ENCODE measurements at places on chromosomes 5 and 9.

- no peak for DNase-seq
Measured at GRCh38 chr9:129032541-129033159, 3.8 kb upstream of the MIGA2 start.

- DNase-seq = no peak
Measured at GRCh38 chr5:6819521-6819920, 106.3 kb downstream of the TENT4A start.

DNA sequence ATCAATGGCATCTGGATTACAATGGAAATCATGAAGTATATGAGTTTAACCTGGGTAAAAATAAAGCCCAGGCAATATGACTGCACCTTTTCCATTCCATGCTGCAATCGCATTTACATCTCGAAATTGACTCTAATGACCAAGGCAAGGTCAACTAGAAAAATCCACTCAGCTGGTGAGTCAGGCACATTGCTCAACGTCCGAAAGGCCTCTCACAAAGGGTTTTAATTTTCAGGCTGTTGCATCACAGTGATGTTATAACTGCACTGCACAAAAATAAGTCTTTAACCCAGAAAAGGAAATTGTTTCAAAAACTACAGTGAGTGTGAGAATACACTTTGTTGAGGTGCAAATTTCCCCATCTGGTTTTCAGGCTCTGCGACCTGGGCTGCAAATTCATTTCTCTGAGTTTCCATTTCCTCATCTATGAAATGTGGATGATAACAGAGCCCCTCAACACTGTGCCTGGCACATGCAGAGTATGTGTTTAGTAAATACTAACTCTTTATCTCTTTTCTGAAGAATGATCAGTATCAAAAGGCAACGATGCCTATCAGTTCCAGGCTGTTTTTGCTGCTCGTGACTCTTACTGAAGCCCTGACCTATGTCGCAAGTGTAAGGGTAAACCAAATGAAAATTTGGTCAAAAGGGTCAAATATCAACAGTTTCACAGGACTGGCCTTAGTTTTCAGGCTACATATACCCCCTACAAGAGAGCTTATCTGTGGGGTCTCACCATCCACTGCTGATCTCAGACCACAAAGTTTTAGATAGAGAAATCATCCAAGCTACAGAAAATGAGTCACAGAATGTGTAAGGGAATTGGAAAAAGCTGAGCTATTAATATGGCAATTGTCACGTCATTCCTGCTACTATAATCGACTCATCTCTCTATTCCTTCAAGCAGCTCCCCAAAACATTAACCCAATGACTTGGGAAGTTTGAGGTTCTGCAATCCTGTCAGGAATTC lies 4.1 kb downstream of the NFIL3 start:
- DNase-seq = no peak

- no peak for DNase-seq
Measured at GRCh38 chr9:135136991-135137832, 49.7 kb downstream of the OLFM1 start.

- DNase-seq = no peak
Measured at GRCh38 chr9:13252852-13253251, 26.6 kb downstream of the MPDZ start.

GRCh38 chr5:76958991-76959767 lies 6.3 kb downstream of the CRHBP start:
- DNase-seq = no peak

DNA sequence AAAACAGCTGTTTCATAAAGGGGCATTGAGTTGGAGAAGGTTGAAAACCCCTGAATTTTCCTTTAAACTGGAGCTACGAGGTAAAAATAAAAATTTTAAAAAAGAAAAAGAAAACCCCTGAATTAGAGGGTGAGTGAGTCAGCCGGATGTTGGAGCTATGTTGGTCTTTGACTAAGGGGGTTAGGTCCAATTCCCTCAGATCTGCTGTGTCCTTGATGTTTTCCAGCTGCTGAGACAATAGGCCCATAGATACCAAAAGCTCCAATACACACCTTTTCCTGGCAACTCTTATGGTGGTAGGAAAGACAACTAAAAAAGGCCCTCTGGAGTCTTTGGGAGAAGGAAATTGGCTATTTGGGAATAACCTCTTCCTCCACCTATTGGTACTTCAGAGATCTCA lies 79.4 kb upstream of the SAP30L start:
- no peak for DNase-seq

DNA sequence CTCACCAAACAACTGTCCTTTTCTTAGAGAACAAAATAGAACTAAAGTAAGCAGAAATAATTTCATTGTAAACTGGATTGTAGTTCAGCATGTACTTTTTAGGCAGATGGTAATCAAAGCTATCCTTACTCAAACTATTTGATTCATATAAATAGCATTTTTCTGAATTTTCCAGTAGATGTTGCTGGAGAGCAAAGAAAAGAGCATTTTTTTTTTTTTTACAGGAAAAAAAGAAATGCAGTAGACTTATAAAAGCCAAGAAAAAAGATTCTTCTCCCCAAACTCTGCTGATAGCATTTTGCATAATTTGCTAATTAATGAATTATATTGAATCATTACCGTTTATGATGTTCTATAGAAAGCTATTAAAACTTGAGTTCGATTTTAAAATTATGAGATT lies 715.3 kb upstream of the WWC1 start:
- no peak for DNase-seq

- no peak for DNase-seq
Measured at GRCh38 chr9:81851340-81851739, 76.9 kb upstream of the SPATA31D4 start.

DNA sequence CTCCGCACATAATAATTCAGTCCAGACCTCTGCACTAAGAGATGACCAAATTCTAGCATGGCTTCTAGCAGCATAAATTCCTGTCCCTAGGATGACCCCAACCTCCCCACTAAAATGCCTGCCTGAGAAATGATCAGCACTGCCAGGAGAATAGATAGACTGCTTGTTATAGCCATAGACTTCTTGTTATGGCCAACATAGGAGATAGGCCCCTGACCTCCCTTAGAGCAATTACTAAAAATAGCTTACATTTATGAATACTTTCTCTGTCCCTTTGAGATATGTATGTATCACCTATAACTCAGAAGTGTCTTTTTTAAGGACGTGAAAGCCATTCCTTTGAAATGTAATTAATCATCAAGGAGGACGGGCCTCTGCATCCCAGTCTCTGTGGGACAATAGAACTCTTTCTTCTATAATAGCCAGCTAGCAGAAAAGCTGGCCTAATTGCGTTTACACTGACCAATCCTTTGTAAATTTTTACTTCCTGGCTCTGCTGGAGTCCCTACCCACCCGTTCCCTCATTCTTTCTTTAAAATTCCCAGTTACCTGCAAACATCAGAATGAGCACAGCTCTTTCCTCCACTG lies 1002.7 kb downstream of the CDH18 start:
- no peak for DNase-seq

- no peak for DNase-seq
Measured at GRCh38 chr5:53337827-53338226, 142.6 kb upstream of the FST start.

GRCh38 chr9:98852961-98853360 lies 45.5 kb downstream of the GALNT12 start:
- no peak for DNase-seq

DNA sequence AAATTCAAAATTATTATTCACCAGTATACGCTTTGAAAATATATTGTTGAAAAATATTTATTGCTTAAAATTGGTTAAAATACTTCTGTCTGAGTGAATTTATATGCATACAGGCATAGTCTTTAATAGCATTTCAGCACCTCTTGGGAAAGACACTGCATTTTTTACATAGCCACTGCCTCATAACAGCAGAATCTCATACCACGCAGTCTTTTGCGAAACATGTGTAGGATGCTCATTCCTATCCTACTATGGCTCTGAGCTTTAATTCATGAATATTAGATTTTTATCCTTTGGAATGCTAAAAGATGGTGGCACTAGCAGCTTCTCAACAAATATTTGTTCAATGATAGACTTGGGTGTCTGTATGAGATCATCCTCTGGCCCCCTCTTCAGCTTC lies 94.0 kb upstream of the SH3GL2 start:
- no peak for DNase-seq

All from stimulated activated CD4-positive, alpha-beta T cell treated with anti-CD3 and anti-CD28 coated beads, Interleukin-4, amount 100 ng/mL, for 1 hour (primary cell).